Right kidney (tissue), 9 donors: ENCODE measurements at places on chromosomes 12 and 14.

GRCh38 chr12:68236421-68237059 lies 10.9 kb upstream of the IL26 start:
- DNase-seq: no peak

- DNase-seq: no peak
Measured at GRCh38 chr12:75900781-75901254, 130.8 kb downstream of the PHLDA1 start.

DNA sequence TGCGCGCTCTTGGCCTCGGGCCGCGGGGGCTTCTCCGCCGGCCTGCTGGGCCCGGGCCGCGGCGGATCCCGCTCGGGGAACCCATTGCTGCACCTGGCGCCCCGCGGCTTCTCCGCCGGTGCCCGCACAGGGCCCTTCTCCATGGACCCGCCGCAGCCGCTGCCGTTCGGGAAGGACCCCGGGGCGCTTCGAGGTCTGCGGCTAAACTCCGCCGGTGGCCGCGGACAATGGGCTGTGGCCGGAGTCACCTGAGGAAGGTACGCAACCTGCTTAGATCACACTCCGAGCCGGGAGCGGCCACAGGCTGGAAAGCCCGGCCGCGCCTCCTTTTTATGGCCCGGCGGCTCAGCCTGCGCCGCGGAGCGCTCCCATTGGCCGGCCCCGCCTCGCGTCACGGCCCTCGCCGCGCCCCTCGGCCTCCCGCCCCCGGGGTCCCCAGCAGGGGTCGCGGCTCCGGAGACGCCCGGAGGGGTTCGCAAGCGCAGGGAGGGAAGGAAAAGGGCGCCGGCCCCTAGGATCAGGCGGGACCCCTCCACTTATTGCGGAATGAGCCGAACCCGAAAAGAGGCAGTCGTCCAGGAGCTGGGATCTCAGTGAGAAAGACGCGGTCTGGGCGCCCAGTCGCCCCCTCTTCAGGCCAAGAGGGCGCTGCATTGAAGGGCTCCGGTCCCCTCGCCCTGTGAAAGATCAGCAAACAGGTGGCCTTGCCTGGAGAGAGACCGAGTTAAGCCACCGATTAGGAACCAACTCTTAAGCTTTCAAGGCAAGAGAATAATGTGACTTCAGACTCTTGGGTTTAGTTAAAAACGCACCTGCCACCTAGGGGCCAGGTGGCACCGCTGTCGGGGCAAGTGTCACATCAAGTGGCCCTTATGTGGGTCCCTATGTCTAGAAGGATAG lies at the start of gene GCH1:
TSS of gene GCH1 (minus strand) at position 306 of the 900 bp plus-strand sequence. CDS start at position 143, 163 bp downstream.
- DNase-seq: peak; percentile 88

DNA sequence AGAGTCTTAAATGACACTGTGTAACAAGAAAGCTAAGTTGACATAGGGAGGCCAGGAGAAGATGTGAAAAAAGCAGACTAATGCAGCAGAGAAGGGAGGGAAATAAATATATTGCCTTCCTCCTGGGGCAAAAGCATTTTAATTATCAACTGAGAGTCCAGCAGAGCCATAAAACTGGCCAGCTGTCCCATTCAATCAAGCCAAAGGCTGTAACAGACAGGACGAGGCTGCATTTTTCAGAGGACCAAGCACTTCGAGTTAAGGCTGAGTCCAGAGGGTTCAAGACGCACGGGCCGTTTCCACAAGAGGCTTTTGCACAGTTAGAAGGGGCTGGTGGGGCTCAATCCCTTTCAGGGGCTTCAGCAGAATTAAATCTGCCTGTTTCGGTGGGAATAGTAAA lies 20.4 kb downstream of the MAP3K9 start:
- DNase-seq: no peak

DNA sequence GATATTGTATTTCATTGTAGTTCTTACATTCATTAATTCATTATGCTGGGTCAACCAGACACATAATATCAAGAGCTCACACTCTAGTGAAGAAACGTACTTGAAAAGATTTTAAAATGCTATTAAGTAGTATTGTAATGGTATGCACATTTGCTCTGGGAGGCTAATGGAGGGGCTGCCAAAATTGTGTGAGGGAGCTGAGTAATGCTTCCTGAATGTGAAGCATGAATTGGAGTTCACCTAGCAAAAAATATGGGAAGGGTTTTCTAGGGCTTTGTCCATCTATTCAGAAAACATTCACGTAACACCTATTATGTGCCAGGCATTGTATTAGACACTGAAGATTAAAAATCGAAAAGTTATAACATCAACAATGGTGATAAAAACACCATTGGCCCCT lies 403.8 kb upstream of the PDE3A start:
- no peak for DNase-seq

DNA sequence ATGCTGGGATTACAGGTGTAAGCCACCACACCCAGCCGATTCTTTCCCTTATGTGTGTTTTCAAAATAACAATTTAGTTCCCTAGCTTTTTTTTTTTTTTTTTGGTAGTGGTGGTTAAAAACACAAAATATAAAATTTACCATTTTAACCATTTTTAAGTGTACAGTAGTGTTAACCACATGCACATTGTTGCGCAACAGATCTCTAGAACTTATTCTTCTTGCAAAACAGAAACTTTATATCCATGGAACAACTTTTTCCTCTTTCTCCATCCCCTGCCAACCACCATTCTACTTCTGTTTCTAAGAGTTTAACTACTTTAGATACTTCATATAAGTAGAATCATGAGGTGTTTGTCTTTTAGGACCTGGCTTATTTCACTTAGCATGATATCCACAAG lies 1.1 kb upstream of the NDUFA12 start:
- no peak for DNase-seq

DNA sequence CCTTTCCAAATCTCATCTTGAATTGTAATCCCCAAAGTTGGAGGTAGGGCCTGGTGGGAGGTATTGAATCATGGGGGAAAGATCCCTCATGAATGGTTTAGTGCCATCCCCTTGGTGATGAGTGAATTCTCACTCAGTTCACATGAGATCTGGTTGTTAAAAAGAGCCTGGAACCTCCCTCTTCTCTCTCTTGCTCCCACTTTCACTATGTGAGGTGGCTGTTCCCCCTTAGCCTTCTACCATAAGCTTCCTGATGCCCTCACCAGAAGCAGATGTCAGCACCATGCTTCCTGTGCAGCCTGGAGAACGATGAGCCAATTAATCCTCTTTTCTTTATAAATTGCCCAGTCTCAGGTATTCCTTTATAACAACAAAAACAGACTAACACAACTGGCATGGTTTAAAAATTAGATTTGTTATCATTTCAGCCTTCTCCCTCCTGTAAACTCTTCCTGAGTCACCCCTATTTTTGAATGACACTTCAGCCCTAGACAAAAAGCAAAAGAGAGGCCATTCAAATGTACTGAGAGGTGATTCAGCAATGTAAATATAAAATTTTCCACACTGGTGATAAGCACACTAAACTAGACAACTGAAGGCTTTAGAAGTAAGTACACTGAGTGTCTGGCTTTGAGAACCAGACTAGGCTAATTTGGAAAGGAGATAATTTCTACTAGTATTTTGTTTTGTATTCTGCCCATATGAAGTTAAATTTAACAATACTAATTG lies 212.1 kb upstream of the ABCD2 start:
- no peak for DNase-seq

GRCh38 chr12:5567016-5567725 lies 135.3 kb downstream of the NTF3 start:
- DNase-seq: peak; percentile 49

- no peak for DNase-seq
Measured at GRCh38 chr12:111425655-111426054, 19.9 kb downstream of the SH2B3 start.

GRCh38 chr12:58000499-58000898 lies 59.1 kb downstream of the ATP23 start:
- no peak for DNase-seq

DNA sequence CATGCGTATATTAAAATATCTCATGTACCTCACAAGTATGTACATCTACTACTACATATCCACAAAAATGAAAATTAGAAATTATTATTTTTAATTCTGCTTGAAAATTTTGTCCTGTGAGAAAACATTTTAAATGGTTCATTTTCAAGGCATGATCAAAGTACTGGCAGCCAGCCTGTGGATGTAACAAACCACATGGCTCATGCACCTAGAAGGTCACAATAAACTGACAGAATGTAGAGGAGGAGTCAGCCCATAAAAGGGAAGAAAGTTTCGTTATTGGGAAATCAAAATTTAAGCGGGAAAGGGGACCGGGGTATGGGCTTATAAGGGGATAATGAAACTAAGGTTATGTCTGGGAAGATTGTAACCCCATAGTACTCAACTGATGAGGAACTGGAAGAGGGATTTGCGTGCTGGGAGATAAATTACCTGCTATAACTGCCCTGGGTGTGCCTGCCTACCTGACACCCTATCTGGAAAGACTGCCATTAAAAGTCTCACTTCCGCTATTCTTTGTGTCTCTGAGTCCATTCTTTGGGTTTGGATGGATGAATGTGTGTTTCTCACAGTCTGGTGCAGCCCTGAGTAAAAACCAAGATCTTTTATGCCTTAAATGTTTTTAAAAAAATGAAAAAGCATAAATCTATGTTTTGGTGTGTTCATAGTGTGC lies 62.2 kb upstream of the PCED1B start:
- DNase-seq: no peak

GRCh38 chr14:77976591-77976990 lies 176.7 kb downstream of the ADCK1 start:
- no peak for DNase-seq

DNA sequence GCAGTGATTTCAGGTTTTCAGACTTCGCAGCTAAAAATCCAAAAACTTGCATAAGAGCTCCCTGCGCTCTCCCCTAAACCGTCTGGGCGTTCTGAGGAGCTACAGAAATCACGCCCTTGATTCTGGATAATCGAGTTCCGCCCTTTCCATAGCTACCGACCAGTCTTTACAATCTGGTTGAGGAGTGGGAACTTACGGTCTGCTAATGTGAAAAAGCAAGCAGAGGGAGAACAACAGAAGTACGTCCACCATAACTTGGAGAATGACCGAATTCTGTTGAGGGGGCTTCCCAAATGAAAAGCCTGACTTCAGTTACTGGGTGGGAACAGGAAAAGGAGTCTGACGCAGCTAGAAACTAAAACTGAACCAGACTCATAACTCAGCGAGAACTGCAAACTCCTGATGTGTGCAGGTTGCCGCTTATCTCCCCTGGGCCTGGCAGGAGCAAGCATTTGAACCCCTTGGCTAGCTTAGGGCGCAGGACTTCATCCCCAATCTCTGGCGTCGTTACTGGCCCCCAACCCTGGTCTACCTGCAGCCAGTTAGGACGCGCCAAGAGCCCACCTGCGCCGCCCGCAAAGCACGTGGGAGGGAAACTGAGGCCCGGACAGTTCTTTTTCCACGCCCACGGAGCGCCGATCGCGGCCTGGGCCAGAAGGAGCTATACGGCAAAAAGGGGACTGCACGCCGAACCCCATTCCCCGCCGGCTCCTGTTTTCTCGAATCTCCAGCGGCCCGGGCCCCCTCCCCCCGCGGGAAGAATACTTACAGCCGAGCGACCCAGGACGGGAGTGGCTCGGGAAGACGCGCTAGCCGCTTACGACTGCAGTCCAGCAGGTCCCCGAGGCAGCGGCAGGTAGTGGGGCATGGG lies 838 bp downstream of the LRIG3 start:
- peak; percentile 83 for DNase-seq

- DNase-seq: no peak
Measured at GRCh38 chr12:132146772-132147422, 2.6 kb downstream of the NOC4L start.
